ENCODE measurements at places on chromosomes 16 and 17.
A peak's percentile ranks its signal among the peaks of the same experiment; 100 is the strongest.

GRCh38 chr17:52128721-52129120, 29.8 kb downstream of the CA10 start:
- no peak for DNase-seq

GRCh38 chr17:46911311-46911710, 11.6 kb upstream of the GOSR2 start:
- DNase-seq = no peak

DNA sequence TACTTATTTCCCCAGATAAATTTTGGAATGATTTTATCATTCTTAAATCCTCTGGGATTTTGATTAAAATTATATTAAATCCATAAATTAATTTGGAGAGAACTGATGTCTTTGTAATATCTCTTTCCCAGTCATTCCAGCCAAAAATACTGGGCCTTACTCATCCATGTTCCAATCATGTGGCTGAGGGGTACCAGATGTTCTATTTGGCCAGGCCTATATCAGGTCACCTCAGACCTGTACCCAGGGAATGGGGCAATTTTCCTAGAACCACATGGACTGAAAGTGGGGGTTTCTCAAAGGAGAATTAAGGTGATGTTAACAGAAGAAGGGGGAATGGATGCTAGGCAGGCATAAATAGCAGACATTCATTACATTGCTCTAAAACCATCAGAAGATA, 7.5 kb downstream of the SNTB2 start:
- DNase-seq = no peak

DNA sequence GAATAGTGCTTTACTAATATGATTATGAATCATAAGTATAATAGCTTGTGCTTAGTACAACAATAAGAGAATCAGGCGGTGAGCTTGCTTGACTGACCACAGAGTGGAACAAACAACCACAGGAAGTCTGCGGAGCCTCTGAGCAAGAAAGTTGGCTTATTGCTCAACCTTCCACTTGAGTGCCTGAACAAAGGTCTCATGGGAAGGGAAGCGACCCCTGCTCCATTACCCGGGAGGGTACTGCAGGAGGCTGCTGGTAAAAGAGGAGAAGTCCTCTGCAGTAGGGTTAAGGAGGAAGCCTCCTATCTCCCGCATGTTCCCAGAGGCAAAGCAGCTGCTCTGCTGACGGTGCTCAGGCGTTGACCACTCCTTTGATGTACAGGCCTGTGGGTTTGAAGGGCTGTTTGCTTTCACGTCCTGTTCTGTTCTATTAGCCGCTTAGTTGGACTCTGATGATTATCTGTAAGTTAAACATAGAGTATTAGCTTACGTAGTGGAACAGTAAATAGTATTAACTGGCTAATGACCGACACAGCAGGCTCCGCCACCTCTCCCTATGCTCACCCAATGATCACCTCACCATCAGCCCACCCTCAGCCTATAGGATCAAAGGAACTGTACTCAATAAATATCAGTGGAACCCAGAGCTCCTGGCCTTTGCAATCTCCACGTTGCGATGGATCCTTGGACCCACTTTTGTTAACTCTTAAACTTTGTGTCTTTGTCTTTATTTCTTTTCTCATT, 17.5 kb downstream of the ALOX15B start:
- DNase-seq = peak; percentile 90

DNA sequence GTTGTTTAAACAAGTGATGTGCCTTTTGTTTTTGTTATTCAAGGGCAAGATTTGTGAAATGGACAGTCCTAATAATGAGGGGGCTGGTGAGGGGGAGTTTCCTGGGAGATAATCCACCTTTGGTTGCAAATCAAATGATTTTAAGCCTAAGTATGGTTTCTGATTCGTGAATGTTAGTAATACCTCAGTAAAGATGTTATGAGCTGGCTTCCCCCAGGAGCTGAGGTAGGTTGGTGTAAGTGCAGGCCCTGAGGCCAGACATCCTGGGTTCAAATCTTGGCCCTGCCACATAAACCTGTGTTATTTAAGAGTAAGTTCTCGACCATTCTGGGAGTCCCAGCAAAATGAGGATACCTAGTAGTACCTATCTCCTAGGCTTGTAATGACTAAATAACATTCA, 1.5 kb downstream of the SNX29 start:
- no peak for DNase-seq

DNA sequence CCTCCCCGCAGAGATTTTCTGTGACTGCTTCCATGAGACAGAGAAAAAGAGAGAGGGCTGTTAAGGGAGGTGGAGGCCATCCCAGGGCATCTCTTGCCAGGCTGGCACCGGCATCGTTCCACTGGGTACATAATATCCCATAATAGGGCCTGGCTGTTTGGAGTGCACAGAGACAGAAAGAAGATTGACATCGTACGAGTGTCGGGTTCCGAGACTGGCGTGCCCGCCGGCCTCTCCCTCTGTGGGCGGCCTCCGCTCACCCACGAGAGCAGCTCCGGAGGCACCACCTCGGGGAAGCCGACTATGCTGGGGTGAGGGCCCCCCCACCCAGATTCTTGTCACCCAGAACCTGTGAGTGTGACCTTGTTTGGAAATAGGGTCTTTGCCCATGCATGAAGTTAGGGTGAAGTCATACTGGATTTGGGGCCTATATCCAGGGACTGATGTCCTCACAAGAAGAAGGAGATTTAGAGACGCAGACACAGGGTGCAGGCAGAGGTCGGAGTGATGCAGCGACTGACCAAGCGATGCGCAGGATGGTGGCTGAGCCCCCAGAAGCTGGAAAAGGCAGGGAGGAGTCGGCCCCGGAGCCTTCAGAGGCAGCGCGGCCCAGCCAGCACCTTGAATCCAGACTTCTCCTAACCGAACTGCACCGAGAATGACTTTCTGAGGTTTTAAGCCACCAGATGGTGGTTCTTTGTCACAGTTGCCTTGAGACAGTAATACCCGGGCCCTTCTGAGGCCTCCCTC, 101.8 kb upstream of the CIBAR2 start:
- no peak for DNase-seq

GRCh38 chr17:69390795-69391501, 23.5 kb upstream of the MAP2K6 start:
- DNase-seq = no peak
